ENCODE measurements at places on chromosomes 11 and 22.

DNA sequence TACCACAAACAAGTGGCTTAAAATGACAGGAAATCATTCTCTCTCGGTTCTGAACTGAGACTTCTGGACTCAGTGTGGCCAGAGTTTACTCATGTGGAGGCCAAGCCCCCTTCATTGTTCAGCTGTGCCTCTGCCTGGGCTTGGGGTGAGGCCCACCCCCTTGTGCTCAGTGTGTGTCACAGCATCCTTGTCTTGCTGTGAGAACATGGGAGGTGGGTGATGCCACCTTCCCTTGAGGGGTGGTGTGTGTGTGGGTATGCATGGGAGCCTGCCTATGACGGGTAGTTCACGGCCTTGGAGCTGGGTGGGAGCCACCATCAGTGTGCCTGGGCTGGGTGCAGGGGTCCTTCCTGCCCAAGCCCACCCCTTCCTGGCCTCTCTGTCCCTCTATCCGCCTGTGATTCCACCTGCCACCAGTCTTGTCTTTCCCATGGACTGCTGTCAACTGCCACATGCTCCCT, 101.7 kb downstream of the MORC2 start:
- no peak for DNase-seq

- no peak for DNase-seq
Observed at GRCh38 chr11:92850296-92850826, 119.1 kb upstream of the MTNR1B start.

GRCh38 chr11:75469785-75470405, 36.9 kb upstream of the KLHL35 start:
- no peak for DNase-seq

DNA sequence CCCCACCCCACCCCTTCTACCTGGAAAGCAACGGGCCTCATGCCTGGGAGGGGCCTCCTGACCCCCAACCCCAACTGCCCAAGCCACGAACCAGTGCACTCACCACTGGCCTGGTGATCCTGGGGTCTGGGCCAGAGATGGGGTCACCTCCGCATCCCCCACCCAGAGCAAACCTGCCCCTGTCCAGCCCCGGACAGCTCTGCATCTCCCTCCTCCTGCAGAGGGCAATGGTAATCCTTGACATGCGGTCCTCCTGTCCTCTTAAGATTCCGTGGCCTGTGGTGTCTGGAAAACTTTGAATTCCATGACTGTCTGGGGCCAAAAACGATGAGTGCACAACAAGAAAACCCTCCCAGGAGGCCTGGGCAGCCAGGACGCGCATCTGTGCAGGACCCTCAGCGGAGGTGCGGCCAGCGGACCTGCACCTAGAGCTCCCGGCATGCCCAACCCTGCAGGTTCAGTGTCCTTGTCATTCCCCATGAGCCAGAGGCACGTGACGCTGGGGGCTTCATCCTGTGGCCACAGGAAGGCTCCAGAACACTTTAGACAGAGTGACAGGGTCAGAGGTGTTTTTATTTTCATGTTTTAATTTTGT, 16.1 kb upstream of the PPARA start:
- DNase-seq = no peak

DNA sequence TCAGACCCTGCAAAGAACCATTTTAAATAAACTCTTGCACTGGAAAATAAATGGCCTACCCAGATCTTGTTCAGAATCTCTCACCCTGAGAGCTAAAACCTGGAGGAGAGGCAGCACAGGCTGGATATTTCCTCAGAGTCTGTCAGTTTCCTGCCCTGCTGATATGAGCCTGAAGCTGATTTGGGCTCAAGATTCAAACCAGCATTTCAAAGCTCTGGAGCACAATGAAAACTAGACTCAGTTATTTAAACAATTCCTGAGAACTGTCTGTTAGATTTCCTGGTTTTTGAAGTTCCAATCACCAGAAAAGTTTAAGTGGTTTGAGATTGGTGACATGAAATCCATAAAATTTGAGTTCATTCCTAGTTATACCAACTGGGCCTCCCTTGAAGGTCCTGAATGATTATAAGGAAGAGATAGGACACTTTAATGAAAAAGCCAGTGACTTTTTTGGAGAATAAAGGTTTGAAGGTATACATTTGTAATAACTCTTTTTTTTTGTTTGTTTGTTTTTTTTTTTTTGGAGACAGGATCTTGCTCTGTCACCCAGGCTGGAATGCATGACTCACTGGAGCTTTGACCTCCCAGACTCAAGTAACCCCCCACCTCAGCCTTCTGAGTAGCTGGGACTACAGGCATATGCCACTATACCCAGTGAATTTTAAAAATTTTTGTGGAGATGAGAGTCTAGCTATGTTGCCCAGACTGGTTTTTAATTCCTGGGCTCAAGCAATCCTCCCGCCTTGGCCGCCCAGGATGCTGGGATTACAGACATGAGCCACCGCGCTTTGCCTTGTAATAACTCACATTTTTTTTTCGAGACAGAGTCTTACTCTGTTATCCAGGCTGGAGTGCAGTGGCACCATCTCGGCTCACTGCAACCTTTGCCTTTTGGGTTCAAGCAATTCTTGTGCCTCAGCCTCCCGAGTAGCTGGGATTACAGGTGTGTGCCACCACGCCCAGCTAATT, 8.0 kb upstream of the ESAM start:
- no peak for DNase-seq

- no peak for DNase-seq
Observed at GRCh38 chr11:129992161-129992944, 10.3 kb downstream of the PRDM10 start.

DNA sequence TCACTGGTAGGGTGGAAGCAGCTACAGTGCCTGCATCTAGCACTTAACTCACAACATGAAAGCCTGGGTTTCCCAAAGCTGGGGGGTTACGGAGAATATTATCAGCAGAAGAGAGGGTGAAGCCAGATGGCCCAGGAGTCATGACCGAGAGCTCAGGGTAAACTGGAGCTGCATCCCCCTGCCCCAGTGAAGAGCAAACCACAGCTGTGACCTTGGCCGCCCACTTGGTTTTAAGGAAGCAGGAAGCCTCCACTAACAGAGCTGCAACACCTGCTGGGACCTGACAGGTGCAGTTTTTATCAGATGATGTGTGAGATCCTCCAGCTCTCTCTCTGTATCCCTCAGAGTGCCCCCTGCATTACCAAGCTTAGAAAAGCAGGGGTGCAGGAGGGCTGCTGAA, 20.9 kb downstream of the TCP11L1 start:
- DNase-seq = no peak

DNA sequence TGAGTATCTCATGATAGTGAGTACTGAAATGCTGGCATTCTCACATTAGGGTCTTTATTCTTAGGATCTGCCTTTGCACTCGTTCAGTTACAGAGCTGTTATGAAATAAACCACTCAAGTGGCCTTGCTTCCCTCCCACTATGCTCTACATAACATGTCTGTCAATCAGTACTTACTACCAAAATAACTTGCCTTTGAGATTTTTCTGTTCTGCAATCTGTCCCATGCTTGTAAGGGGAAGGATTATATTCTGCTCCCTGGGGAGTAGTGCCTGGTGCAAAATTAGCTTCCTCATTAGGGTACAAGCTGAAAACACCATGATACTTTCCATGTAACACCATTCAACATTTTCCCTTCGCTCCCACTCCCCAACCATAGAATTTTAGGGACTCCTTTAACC, 1.9 kb upstream of the GRAP2 start:
- DNase-seq = no peak

DNA sequence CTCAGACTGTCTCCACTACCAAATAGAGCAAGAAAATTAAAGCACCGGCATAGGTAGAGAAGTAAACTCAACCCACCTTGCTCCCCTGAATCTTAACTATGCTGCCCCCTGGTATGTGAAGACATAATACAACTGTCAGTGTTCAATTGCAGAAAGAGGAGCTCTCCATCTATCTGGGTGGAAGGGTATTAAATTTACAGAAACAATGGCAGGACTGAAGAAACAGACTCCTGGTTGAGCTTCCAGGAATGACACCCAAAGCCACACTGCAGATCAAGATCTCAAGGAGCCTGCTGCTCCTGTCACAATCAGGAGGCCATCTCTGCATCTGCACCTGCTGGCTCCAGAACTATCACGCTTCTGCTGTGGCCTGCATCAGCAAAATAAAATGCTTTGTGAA, 132.1 kb upstream of the BMAL1 start:
- no peak for DNase-seq

DNA sequence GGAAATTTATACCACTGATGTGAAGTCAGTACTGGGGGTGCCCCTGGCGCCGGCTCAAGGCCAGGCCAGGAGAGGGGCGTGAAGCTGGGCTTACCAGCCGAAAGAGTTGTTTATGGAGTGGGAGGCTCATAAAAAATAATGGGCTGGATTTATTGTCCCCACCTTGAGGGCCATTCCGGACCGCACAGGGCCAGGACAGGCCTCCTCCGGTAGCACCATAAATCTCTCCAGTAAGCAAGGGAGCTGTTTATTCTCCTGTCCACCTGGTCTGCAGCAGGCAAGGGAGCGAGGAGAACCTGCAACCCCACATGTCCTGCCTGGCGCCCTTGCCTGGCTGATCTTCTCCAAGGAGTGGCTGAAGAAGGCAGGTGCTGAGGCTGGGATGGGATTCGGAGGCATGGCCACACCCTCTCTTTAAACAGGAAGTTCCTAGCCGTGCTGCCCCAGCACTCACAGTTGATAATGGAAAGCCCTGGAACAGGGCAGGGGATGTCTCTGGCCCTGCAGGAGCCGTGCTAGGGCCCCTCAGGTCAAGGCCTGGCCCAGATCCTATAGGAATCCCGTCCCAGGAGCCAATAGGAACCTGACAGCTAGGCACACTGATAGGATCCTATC, 65.1 kb downstream of the SCUBE1 start:
- DNase-seq = no peak

DNA sequence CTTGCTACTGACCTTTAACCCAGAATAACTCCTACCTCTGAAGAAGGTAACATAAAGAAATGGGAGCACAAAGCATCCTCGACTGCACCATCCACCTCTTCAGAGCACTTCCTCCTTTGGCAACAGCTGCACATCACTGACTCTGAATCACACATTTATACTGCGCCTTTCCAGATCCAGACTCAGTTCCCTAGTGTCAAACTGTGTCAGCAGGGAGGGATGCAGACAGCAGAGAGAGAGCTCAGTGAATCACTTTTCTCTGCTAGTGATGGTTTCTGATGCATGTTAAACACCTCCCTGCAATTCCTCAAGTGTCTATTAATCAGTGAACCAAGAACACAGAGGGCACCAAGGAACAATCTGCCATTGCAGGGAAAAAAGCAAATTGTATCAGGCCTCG, 118.9 kb downstream of the PLEKHA7 start:
- DNase-seq = no peak
